ENCODE measurements at places on chromosomes 2 and 18.
A peak's percentile ranks its signal among the peaks of the same experiment; 100 is the strongest.

DNA sequence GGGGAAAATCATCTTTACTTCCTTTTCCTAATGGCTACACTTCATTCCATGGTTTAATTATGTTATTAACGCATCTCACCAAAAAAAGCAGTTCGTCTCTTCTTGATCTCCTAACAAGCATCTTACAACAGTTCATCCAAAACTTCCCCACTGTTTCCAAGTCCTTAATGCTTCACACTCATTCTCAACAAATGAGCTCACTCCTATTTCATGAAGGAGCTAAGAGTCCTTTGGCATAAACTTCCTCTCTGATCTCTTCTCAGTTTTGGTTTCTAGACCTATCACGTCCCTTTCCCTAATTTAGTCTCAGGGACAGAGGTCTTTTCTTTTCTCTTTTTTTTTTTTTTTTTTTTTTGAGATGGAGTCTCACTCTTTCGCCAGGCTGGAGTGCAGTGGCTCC is 205.9 kb upstream of the SLC39A10 start:
- DNase-seq, result peak; percentile 5

- no peak for DNase-seq
Measured at GRCh38 chr18:29449424-29449823, 1272.5 kb upstream of the CDH2 start.

DNA sequence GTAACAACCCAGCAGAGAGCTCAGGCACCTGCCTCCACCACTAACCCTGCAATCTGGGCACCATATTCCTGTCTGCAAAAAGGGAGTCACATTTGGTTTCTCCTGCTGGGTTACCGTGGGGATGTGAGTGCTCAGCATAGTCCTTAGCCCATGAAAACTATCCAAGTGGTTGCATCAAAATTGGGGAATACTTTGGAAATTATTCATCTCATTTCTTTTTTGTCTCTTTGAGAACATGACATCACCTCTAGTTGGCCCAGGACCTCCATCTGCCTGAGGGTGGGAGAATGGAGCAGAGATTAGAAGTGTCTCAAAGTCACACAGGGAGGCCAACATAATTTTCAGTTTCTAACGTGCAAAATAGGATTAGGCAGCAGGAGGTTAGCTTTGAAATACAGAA is 19.3 kb upstream of the SPP2 start:
- no peak for DNase-seq

DNA sequence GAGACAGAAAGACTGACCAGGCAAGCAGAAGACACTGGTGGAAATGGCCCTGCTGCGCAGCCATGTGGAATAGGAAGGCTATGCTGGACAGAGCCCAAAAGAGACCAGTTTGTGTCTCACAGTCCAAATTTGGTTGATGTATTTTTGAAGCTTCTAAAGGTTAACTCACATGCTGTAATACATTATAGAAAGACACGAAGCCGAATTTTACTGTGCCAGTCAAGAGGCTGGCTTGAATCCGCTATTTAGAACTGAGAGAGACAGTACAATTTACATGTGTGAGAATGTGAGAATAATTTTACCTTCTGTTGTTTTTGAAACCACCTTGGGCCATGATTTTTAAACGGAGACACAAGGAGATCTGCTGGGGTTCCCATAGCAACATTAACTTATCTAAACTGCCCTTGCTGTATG is 113.6 kb downstream of the METTL8 start:
- DNase-seq, result peak; percentile 45

GRCh38 chr18:26487437-26487836 is 60.9 kb downstream of the KCTD1 start:
- DNase-seq, result no peak

DNA sequence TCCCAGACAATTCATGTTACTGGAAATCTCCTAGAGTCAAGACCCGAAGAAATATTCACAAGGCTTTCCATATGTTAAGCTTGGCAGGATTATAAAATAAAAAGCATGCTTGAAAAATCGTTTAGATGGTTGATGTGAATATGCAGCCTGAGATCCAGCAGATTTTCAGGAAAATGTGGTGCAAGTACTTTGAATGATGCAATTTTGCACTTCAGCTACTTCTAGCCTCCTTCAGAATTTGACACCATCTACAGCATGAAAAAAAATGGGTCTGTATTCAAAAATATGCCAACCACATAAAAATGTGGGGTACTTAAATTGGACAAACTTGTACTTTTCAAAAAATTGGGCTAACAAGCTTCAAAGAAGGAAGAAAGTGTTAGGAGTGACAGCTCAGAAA is 340.6 kb upstream of the DCC start:
- no peak for DNase-seq

DNA sequence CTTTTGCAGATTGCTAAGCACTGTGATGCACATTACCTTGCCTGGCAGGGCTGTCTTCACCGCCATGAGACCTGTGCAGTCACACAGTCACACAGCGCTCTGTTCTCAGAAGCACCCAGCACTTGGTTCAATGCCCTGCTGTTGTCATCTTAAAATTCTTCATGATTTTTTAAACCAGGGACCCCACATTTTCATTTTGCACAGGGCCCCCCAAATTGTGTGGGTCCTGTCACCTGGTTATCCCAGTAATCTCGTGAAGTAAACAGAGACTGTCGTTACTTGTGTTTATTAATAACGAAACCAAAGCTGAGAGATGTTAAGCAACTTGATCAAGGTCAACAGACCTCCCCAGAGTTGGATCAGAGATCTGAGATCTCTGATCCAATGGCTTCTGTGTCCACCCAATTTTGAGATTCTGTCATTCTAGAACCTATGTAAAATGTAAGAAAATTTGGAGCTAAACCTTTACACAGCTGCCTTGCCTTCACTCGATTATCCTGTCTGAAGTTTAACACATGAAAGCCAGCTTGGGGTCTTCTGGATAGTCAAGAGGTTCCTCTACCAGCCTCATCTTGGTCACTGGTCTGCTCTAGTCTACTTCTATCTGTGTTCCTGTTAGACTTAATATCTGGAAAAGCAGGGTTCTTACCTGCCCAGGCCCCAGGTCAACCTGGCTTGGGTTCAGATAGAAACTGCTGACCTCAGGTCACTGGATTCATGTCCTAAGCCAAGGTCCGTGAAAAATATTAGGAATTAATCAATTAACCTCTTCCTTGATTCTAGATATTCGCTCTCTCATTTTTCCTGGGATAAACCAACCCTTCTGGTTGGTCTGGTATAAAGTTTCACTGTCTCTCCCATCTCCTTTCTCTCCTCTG is 13.7 kb upstream of the TTC39C start:
- DNase-seq, result no peak

GRCh38 chr2:47008381-47009252 is 93.0 kb upstream of the MCFD2 start:
- DNase-seq, result peak; percentile 77

DNA sequence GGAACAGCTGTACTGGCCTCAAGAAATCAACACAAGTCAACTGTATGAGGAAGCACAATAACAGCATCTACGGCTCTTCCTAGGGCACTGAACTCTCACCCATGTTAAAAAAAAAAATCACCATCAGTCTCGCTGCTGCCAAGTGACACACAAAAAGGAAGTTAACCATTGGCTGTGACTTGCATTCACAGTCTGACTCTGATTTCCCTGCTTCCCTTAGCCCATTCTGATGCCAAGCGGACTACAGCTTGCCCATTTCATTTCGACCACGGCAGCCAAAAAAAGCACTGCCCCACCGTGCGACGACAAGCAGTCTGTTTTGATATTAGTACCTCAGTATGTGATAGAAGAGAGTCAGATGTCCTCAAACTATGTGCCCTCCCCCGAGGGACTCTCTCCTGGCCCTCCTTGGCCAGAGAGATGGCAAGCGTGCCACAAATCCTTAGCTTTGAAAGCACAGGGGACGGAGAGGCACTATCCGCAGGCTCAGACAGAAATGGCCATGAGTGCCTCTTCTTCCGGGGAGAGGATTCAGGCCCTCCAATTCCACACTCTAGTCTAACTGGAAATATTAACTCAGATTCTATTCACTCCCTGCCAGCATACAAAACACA is 250.0 kb downstream of the TCF4 start:
- DNase-seq, result no peak

DNA sequence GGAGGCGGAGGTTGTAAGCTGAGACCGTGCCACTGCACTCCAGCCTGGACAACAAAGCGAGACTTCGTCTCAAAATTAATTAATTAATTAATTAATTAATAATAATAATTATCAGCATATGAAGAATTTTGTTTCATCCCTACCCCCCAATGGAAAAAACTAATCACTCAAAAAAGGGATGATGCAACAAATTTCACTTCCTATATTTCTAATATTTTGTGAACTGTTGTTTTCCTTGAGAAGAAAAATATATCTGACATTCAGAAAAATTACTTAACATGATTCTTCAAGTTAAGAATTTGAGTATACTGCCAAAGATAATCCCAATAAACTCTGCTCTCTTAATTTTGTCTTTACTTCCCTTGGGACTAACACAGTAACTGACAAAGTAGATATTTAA is 28.1 kb downstream of the EXOC6B start:
- DNase-seq, result no peak
